Esophagus muscularis mucosa (tissue), 4 donors: ENCODE measurements at places on chromosomes 6 and 20. TPM values are rescaled to one million over a fixed set of nuclear protein-coding genes. Genes with fewer than 3 reads are reported as not detected.
A peak's percentile ranks its signal among the peaks of the same experiment; 100 is the strongest.

GNMT gene
- total RNA-seq: not detected

TBXT gene
- total RNA-seq: 0.17 TPM

ENPP1 gene
- total RNA-seq: 7.9 TPM

BMP5 gene
- total RNA-seq: 1.7 TPM

FILIP1 gene
- total RNA-seq: 53.3 TPM

ANGPT4 gene
- under 0.01 TPM for total RNA-seq

ID4 gene
- total RNA-seq: 61.9 TPM

NKAIN2 gene
- 0.66 TPM for total RNA-seq

GRCh38 chr6:52352239-52353018, 9.5 kb upstream of the PAQR8 start:
- no peak overlapping the region for H3K27ac ChIP-seq
- peaks cover 9% of the 10 kb centered on the region for H3K4me1 ChIP-seq
- no peak for DNase-seq

GRCh38 chr6:111230351-111231089, 143.2 kb downstream of the SLC16A10 start:
- H3K27me3 ChIP-seq: no peaks in the 10 kb centered on the region
- H3K4me1 ChIP-seq: peaks cover 11% of the 10 kb centered on the region
- no peak overlapping the region for H3K27ac ChIP-seq
- no peaks in the 10 kb centered on the region for H3K36me3 ChIP-seq
- no peak for DNase-seq
- H3K4me3 ChIP-seq: no peak overlapping the region

GRCh38 chr6:139174961-139175360, 40.1 kb downstream of the HECA start:
- no peak overlapping the region for H3K27ac ChIP-seq
- H3K4me1 ChIP-seq: no peaks in the 10 kb centered on the region
- no peaks in the 10 kb centered on the region for H3K27me3 ChIP-seq
- H3K4me3 ChIP-seq: no peak overlapping the region
- peaks cover 56% of the 10 kb centered on the region for H3K36me3 ChIP-seq

- no peaks in the 10 kb centered on the region for H3K27me3 ChIP-seq
- peak; percentile 92 for DNase-seq
These were observed 40.1 kb downstream of the SLC24A3 start for GRCh38 chr20:19252451-19253120.

GRCh38 chr6:87736809-87737540, 34.9 kb upstream of the AKIRIN2 start:
- no peaks in the 10 kb centered on the region for H3K36me3 ChIP-seq
- H3K27me3 ChIP-seq: no peaks in the 10 kb centered on the region
- H3K27ac ChIP-seq: no peak overlapping the region
- no peak for DNase-seq
- no peak overlapping the region for H3K4me3 ChIP-seq

DNA sequence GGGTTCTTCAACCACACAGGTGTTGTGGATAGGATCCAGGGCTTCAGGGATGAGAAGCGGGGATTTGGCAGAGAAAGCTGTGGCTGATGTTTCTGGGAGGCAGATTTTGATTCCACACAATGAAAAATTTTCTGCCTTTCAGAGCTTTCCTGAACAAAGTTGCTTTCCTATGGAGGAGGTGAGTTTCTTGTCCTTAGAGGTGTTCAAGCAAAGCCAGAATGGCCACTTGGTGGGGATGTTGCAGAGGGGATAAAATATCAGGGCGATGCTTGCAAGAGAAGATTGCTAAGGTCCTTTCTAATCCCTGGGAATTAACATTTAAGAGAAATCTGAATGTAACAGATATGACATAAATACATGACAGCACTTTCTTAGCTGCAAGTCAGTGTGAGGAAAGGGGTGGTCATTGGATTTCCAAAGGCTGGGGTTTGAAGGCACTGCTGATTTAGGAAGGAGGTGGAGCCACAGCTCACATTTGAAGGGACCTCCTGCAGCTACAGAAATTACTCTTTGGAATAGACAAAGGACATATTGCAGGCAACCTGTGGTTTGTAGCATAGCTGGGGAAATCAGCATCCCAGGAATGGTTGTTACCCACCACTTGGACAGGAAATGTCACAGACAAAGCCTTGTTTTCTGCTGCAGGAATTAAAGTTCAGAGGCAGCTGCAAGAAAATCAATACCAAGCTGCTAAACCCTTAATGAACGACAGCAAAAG, 271.1 kb upstream of the CHD6 start:
- no peak overlapping the region for H3K27ac ChIP-seq
- H3K27me3 ChIP-seq: no peaks in the 10 kb centered on the region
- no peaks in the 10 kb centered on the region for H3K4me1 ChIP-seq

- no peaks in the 10 kb centered on the region for H3K36me3 ChIP-seq
- no peaks in the 10 kb centered on the region for H3K27me3 ChIP-seq
- H3K4me3 ChIP-seq: no peak overlapping the region
- no peak for DNase-seq
These were observed 383.8 kb upstream of the CITED2 start for GRCh38 chr6:139758209-139758611.

- peaks cover 71% of the 10 kb centered on the region for H3K36me3 ChIP-seq
- no peak overlapping the region for H3K27ac ChIP-seq
- H3K4me3 ChIP-seq: no peak overlapping the region
- H3K27me3 ChIP-seq: no peaks in the 10 kb centered on the region
- no peak for DNase-seq
- H3K4me1 ChIP-seq: peaks cover 34% of the 10 kb centered on the region
These were observed 25.2 kb downstream of the GHRH start for GRCh38 chr20:37236462-37236861.

DNA sequence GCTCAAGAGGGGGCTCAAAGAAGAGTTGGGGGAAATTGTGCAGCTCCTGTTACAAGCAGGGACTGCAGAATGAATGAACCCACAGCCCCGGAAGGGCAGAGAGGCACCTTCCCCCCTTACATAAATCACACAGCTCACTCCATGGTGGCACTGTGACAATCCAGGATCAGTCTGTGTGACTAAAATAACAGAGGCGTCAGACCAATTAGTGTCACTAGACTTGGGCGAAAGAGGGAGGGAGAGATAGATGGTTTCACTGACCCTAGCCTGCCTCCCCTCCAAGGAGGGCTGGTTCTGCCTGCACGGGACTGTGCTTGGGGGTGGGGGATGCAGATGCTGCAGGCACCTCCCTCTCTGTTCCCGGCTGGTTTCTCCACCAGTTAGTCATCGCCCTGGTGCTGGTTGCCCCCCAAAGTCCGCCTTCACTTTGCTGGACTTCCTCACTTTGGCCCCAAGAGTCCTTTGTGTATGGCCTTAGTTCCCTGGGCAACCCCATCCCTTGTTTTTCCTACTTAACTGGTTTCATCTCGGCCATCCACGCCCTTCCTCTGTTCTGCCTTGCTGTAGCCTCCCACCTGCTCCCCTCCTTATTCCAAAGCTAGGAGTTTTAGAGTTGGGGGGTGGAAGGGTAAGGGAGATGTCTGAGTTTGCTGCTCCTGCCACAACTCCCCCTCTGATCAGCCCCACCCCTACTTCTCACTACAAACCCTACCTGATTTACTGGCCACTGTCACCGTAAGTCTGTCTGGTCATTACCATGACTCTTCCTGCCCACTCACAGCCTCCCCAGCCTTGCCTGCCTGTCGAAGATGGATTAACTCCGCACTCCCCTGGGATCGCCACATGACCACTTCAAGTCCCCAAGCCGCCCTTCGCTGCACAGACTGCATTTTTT, 17.7 kb downstream of the CCDC167 start:
- H3K4me3 ChIP-seq: no peak overlapping the region
- H3K36me3 ChIP-seq: peaks cover 71% of the 10 kb centered on the region
- H3K27me3 ChIP-seq: no peaks in the 10 kb centered on the region
- no peak overlapping the region for H3K27ac ChIP-seq
- no peaks in the 10 kb centered on the region for H3K4me1 ChIP-seq

DNA sequence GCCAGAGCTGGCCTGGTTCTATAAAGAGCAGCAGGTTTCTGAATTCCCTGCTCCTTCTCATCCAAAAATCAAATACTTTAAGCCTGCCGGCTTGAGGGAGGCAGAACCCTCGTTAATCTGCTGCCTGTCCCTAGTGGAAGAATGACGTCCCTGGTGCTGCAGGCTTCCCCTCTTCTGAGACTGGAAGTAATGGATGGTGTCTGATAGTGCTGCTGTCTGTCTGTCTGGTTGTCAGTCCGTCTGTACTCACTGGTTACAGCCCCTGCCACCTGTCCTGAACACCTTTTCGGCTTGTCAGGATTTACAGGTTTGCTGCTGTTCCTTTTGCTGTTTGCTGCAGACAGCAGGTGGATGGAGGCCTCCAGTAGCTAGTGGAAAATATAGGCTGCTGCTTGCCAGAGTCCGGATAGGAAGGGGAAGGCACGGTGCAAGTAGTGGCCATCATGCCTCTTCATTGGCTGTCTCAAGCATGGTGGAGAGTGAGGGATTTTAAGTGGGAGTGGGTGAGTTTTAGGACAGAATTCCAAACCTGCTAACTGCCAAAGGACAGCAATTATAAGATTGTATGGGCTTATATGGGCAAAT, 2.5 kb downstream of the RIMS1 start:
- DNase-seq: no peak
- H3K27ac ChIP-seq: no peak overlapping the region
- H3K4me1 ChIP-seq: peaks cover 13% of the 10 kb centered on the region
- no peaks in the 10 kb centered on the region for H3K36me3 ChIP-seq
- no peak overlapping the region for H3K4me3 ChIP-seq

GRCh38 chr6:138772596-138773176, 883 bp upstream of the CCDC28A start:
- peaks cover 25% of the 10 kb centered on the region for H3K4me1 ChIP-seq
- H3K27me3 ChIP-seq: no peaks in the 10 kb centered on the region
- DNase-seq: no peak
- H3K27ac ChIP-seq: peak overlapping the region; percentile 95

GRCh38 chr20:7629880-7630279, 310.4 kb downstream of the HAO1 start:
- H3K27ac ChIP-seq: no peak overlapping the region
- H3K27me3 ChIP-seq: no peaks in the 10 kb centered on the region
- H3K4me1 ChIP-seq: no peaks in the 10 kb centered on the region
- no peak overlapping the region for H3K4me3 ChIP-seq

- H3K27me3 ChIP-seq: no peaks in the 10 kb centered on the region
- peaks cover 36% of the 10 kb centered on the region for H3K36me3 ChIP-seq
- H3K4me1 ChIP-seq: no peaks in the 10 kb centered on the region
- H3K27ac ChIP-seq: no peak overlapping the region
- DNase-seq: no peak
- H3K4me3 ChIP-seq: no peak overlapping the region
These were observed 66.1 kb downstream of the B4GALT5 start for GRCh38 chr20:49647550-49647949.

- DNase-seq: no peak
- H3K4me1 ChIP-seq: no peaks in the 10 kb centered on the region
- no peaks in the 10 kb centered on the region for H3K36me3 ChIP-seq
These were observed 183.1 kb upstream of the RALGAPA2 start for GRCh38 chr20:20895537-20895936.

DNA sequence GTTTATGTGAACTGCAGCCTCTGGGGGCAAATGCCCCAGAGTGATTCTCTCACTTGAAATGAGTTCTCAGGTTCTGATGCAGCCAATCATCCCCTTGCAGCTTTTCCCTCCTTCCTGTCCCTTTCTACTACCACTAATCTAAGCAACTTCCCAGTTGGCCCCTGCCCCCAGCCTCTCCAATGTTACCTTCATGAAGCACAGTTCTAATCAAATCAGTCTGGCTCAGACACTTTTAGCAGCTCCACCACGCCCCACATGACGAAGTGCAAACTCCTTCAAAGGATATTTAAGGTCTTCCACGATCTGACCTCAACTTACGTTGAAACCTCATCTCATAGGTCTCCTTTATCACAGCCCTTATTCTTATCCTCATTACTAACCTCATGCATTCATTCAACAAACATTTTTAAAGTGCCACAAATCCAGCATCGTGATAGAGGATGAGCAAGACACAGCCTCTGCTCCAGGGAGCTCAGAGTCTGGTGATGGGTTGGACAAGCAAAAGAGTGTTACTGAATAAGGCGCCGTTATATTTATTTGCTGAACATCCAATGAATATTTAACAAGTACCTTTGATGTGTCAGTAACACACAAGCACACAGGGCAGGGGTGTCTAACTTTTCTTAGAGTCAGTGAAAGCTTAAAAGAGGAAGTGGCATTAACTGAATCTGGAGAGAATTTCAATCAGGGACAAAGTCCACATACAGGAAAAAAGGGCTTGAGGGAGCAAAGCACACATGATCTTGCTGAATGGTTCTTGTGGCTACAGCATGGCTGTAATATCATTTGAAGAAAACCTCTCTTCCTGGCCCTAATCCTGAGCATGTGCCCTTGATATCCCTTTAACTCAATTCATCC, 20.4 kb upstream of the DTNBP1 start:
- DNase-seq: no peak
- H3K27me3 ChIP-seq: no peaks in the 10 kb centered on the region
- no peaks in the 10 kb centered on the region for H3K4me1 ChIP-seq
- no peak overlapping the region for H3K27ac ChIP-seq
- H3K36me3 ChIP-seq: no peaks in the 10 kb centered on the region

- H3K4me3 ChIP-seq: no peak overlapping the region
- H3K4me1 ChIP-seq: no peaks in the 10 kb centered on the region
These were observed 22.4 kb upstream of the PBOV1 start for GRCh38 chr6:138240476-138241245.

- no peak overlapping the region for H3K4me3 ChIP-seq
- peaks cover 17% of the 10 kb centered on the region for H3K36me3 ChIP-seq
- peaks cover 55% of the 10 kb centered on the region for H3K4me1 ChIP-seq
- DNase-seq: no peak
These were observed 29.5 kb downstream of the TOP1 start for GRCh38 chr20:41057999-41058673.

DNA sequence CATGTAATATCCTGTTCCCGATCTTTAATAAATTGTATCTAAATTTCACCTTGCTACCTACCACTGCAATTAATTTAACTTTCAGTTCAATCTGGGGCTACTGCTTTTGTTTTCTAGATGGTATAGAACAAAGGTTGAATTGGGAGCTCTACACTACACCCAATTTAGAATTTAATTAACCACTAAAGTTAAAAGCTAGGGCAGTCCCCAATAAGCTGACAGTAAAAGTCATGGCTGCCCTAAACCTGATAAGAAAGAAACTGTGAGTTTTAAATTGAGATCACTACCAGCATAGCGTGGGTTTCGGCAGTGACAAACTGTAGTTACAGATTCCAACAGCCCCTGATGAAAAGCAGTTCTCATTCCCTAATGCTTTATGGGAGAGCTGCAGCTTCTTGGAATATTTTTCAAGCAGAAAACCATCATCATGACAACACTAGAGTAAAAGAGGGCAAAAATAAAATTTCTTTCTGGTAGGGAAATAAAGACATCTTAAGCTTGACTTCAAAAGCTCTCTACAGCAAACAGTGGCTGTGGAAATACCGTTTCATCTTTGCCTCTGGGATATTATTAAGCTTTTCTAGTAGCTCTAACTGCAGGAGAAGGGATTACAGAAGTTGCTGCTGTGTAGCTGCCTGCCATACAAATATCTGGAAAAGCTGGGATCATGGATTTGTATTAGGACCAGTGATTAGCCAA, 1372.1 kb downstream of the EPHA7 start:
- no peak for DNase-seq
- H3K27ac ChIP-seq: no peak overlapping the region
- no peaks in the 10 kb centered on the region for H3K4me1 ChIP-seq
- no peak overlapping the region for H3K4me3 ChIP-seq
- H3K27me3 ChIP-seq: no peaks in the 10 kb centered on the region

- no peak overlapping the region for H3K27ac ChIP-seq
- H3K27me3 ChIP-seq: no peaks in the 10 kb centered on the region
- H3K4me3 ChIP-seq: no peak overlapping the region
- H3K36me3 ChIP-seq: no peaks in the 10 kb centered on the region
- H3K4me1 ChIP-seq: peaks cover 5% of the 10 kb centered on the region
- DNase-seq: no peak
These were observed 46.1 kb downstream of the PRKN start for GRCh38 chr6:162681447-162681846.
